ENCODE measurements at places on chromosomes 12 and 14.
A peak's percentile ranks its signal among the peaks of the same experiment; 100 is the strongest.

DNA sequence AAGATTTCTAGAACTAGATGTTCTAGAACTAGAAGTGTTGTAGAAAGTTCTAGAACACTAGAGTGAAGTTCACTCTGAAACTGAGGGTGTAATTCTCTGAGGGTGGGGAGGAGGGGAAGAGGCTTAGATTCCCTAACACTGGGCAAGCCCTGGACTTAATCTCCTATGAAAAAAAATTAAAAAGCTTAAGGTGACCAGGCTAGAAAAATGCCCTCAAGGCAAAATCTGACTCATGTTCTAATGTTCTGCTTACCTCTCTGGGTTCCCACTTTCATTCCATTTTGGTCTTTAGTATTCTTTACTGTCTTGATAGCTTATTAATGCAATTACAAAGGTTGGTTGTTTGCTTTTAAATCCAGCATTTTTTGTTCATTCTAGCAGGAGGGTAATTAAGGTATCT is 101.5 kb downstream of the KICS2 start:
- H3K27ac ChIP-seq = peak overlapping the region; percentile 86
- DNase-seq = peak; percentile 75
- H3K27me3 ChIP-seq = no peaks in the 10 kb centered on the region
- H3K4me1 ChIP-seq = peaks cover 20% of the 10 kb centered on the region
- peaks cover 57% of the 10 kb centered on the region for H3K36me3 ChIP-seq
- no peak overlapping the region for H3K4me3 ChIP-seq

DNA sequence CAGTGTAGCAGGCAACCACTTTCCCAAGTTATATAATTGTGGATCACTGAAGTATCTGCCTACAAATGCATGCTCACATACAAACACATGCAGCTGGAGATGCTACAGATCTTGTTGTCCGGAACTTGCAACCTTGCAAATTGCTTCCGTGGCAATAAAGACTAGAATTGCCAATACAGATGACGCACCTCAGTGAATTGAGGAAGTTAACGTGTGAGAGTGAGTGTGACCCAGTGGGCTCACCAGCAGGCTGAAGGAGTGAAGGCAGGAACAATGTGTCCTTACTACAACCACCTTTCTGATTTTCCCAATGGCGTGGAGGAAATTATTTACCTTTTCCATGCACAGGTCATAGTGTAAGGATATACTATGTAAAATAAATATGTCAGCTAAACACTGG is 89.4 kb upstream of the GRIP1 start:
- no peak for DNase-seq
- no peaks in the 10 kb centered on the region for H3K36me3 ChIP-seq
- peaks cover 42% of the 10 kb centered on the region for H3K27me3 ChIP-seq
- H3K4me1 ChIP-seq = no peaks in the 10 kb centered on the region
- no peak overlapping the region for H3K4me3 ChIP-seq
- no peak overlapping the region for H3K27ac ChIP-seq

DNA sequence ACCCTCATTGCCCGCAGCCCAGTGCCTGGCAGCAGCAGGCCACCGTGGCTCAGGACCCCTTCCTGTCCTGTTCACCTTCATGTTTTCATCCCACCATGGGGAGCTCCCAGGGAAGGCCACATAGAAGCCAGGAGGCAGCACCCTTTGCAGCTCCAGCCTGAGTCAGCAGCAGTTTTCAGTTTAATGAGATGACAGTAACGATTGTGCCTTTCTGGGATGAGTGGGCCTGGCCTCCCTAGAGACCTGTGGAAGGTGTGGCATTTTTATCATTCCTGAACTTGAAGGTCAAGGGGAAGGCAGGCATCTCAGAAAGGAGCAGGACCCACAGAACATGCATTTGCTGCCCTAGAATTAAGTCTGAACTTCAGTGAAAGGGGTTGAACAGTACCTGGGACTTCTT is 532.8 kb downstream of the FUT8 start:
- no peak for DNase-seq
- H3K4me3 ChIP-seq = no peak overlapping the region
- no peak overlapping the region for H3K27ac ChIP-seq
- peaks cover 15% of the 10 kb centered on the region for H3K27me3 ChIP-seq
- H3K4me1 ChIP-seq = peaks cover 6% of the 10 kb centered on the region

DNA sequence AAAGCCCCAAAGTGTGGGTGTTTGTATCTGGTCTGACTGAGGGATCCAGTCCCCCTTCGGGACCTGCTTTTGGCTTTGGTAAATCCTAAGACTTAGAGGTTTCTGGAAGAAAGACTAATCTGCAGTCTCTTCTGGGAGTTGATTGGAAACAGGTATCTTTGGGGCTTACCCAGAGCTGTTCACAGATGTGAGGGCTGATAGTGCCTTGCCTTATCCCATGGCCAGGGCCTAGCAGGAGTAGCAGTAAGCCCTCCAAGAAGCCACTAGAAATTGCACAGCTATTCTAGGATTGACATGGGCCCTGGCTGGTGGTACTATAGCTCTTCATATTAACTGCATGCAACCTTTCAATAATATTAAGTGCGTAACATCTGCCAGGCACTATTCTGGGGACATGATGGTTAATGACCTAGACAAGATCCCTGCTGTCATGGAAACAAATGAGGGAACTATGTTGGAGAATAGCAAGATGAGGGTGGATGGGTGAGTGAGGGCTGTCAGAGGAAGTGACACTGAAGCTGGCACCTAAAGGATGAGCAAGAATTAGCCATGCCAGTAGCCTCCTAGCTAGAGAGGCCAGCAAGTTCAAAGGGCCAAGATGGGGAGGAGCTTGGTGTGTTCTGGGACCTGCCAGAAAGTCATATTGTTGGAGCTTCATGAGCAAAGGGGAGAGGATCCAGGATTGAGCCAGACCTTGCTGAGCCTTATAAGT is 71.7 kb downstream of the CRADD start:
- H3K27me3 ChIP-seq = no peaks in the 10 kb centered on the region
- H3K4me1 ChIP-seq = peaks cover 16% of the 10 kb centered on the region
- DNase-seq = no peak
- H3K27ac ChIP-seq = no peak overlapping the region
- H3K4me3 ChIP-seq = no peak overlapping the region
- peaks cover 4% of the 10 kb centered on the region for H3K36me3 ChIP-seq

- peaks cover 8% of the 10 kb centered on the region for H3K27me3 ChIP-seq
- DNase-seq = no peak
- no peak overlapping the region for H3K27ac ChIP-seq
- H3K4me3 ChIP-seq = no peak overlapping the region
- no peaks in the 10 kb centered on the region for H3K4me1 ChIP-seq
- no peaks in the 10 kb centered on the region for H3K36me3 ChIP-seq
Measured at GRCh38 chr14:23828001-23828400, 125.6 kb upstream of the DHRS4 start.

- peaks cover 19% of the 10 kb centered on the region for H3K4me1 ChIP-seq
- DNase-seq = no peak
- peak overlapping the region; percentile 37 for H3K27ac ChIP-seq
- peaks cover 81% of the 10 kb centered on the region for H3K27me3 ChIP-seq
Measured at GRCh38 chr12:4272424-4273272, 914 bp upstream of the CCND2 start.

GRCh38 chr12:47433876-47434275 is 272.0 kb downstream of the RPAP3 start:
- H3K36me3 ChIP-seq = no peaks in the 10 kb centered on the region
- no peak overlapping the region for H3K27ac ChIP-seq
- DNase-seq = no peak
- H3K4me3 ChIP-seq = no peak overlapping the region

- H3K36me3 ChIP-seq = no peaks in the 10 kb centered on the region
- H3K27me3 ChIP-seq = no peaks in the 10 kb centered on the region
- H3K27ac ChIP-seq = no peak overlapping the region
- H3K4me1 ChIP-seq = no peaks in the 10 kb centered on the region
- DNase-seq = no peak
Measured at GRCh38 chr12:110754101-110754793, 11.6 kb upstream of the PPP1CC start.

DNA sequence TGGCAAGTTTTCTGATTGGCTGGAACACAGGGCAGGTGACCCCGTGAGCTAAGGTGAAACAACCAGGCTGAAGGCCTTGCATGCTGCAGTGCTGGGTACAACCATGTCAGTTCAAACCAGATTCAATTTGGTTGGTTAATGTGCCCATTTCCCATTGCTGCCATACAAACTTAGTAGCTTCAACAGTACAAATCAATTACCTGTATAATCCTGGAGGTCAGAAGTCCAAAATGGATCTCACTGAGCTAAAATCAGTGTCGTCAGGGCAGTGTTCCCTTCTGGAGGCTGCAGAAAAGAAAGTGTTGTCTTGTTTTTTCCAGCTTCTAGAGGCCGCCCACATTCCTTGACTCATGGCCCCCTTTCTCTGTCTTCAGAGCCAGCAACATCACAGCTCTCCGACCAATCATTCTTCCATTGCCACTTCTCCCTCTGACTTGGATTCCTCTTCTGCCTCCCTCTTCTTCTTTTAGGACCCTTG is 221.7 kb downstream of the ZFP36L1 start:
- peaks cover under 1% of the 10 kb centered on the region for H3K36me3 ChIP-seq
- peaks cover 24% of the 10 kb centered on the region for H3K4me1 ChIP-seq
- H3K27me3 ChIP-seq = no peaks in the 10 kb centered on the region
- no peak for DNase-seq
- peak overlapping the region; percentile 46 for H3K27ac ChIP-seq
- H3K4me3 ChIP-seq = no peak overlapping the region

DNA sequence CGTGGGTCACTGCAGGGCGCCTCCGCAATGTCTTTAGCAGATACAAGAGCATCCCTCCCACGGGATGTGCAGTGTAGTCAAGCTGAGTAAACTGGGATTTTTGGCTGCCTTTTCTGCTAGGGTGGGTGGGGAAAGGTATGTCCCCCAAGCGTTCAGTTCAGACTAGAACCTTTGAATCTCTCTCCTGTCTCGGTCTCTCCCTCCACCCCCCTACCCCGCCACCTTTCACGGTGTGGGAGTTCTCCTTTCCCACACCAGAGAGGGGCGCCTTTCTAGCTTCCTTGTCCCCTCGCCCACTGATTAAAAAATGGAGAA is 525 bp upstream of the FAR2 start:
- no peak for DNase-seq
- H3K27ac ChIP-seq = peak overlapping the region; percentile 92
- peaks cover 4% of the 10 kb centered on the region for H3K4me1 ChIP-seq
- H3K36me3 ChIP-seq = no peaks in the 10 kb centered on the region
- H3K4me3 ChIP-seq = peak overlapping the region; percentile 85
- H3K27me3 ChIP-seq = no peaks in the 10 kb centered on the region

DNA sequence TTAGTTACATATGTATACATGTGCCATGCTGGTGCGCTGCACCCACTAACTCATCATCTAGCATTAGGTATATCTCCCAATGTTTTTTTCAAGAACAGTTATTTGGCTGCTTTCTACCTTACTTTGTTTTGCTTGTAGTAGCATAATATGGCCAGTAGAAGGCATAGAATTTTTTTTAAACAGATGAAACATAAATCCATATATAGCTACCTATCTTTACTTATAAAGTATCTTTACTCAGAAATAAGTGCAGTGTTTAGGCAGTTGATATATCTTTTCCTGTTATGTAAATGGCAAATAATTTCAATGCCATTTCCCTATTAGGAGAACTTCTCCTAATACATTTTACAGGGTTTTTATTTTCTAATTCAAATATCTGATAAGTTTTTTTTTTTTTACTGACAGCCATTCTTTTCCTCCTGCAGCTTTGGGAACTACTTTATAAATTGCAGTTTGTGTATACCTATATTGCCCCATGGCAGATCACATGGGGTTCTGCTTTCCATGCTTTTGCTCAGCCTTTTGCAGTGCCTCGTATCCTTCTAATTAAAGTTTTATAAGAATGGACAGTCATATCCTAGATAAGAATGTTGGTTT is 143.1 kb downstream of the PCNX1 start:
- no peak overlapping the region for H3K4me3 ChIP-seq
- H3K36me3 ChIP-seq = peaks cover 32% of the 10 kb centered on the region
- H3K4me1 ChIP-seq = no peaks in the 10 kb centered on the region
- H3K27me3 ChIP-seq = no peaks in the 10 kb centered on the region

- no peak overlapping the region for H3K4me3 ChIP-seq
- H3K27me3 ChIP-seq = no peaks in the 10 kb centered on the region
- DNase-seq = no peak
Measured at GRCh38 chr14:57346741-57347140, 43.6 kb upstream of the NAA30 start.

GRCh38 chr14:51041108-51041531 is 53.8 kb downstream of the TRIM9 start:
- no peak for DNase-seq
- H3K27ac ChIP-seq = no peak overlapping the region
- no peak overlapping the region for H3K4me3 ChIP-seq
- H3K4me1 ChIP-seq = no peaks in the 10 kb centered on the region
- H3K27me3 ChIP-seq = no peaks in the 10 kb centered on the region

GRCh38 chr12:43099691-43100163 is 452.3 kb downstream of the ADAMTS20 start:
- no peaks in the 10 kb centered on the region for H3K27me3 ChIP-seq
- H3K4me1 ChIP-seq = no peaks in the 10 kb centered on the region
- H3K27ac ChIP-seq = no peak overlapping the region

DNA sequence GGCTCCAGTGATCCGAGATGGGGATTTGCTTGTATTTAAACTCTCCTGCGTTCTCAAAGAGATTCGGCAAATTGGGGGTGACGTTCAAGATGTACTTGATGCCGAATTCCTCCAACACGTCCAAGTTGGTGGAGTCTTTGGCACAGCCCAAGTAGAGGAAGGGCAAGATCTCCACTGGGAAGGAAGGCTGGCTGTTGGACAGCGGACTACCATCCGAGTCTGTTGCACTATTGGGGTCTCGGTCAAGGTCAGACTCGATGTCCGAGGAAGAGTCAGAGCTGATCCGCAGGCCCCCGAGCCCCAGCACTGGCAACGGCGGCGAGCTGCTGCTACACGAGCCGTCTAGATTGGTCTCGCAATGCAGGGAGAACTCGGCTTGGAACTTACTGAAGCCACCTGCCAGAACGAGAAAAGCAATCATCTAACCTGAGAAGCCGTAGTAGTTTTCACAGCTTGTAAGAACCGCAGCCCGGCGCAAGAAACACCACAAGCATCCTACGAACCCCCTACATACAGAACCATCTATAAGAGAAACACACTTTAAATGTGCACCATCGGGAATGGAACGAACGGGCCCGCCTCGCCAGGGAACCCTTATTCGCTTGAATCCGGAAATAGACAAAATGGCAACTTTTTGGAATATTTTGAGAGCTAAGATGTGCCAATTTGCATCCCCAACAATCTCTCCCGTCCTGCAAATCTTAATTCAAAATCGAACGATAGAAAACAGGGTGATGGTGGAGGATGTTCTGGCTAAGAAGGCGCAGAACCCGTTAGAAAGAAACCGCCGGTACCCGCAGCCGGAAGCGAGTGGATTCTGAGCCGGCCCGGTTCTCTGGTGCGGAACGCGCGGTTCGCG is 1.4 kb downstream of the DUSP6 start:
- peak; percentile 31 for DNase-seq
- H3K4me3 ChIP-seq = peak overlapping the region; percentile 82
- H3K36me3 ChIP-seq = peaks cover 62% of the 10 kb centered on the region
- H3K4me1 ChIP-seq = peaks cover 54% of the 10 kb centered on the region
- H3K27me3 ChIP-seq = no peaks in the 10 kb centered on the region

- H3K4me3 ChIP-seq = no peak overlapping the region
- H3K27me3 ChIP-seq = no peaks in the 10 kb centered on the region
- peaks cover 6% of the 10 kb centered on the region for H3K4me1 ChIP-seq
- peaks cover 78% of the 10 kb centered on the region for H3K36me3 ChIP-seq
Measured at GRCh38 chr12:55762646-55763045, 19.7 kb downstream of the GDF11 start.

GRCh38 chr14:68978172-68978911 is 760 bp downstream of the ACTN1 start:
- no peaks in the 10 kb centered on the region for H3K27me3 ChIP-seq
- H3K36me3 ChIP-seq = peaks cover 15% of the 10 kb centered on the region
- peak overlapping the region; percentile 95 for H3K27ac ChIP-seq
- H3K4me3 ChIP-seq = peak overlapping the region; percentile 78
- H3K4me1 ChIP-seq = peaks cover 57% of the 10 kb centered on the region

All from MCF 10A (cell line).